ENCODE measurements at places on chromosomes 11 and 22. TPM values are rescaled to one million over a fixed set of nuclear protein-coding genes. Genes with fewer than 3 reads are reported as not detected.

DNA sequence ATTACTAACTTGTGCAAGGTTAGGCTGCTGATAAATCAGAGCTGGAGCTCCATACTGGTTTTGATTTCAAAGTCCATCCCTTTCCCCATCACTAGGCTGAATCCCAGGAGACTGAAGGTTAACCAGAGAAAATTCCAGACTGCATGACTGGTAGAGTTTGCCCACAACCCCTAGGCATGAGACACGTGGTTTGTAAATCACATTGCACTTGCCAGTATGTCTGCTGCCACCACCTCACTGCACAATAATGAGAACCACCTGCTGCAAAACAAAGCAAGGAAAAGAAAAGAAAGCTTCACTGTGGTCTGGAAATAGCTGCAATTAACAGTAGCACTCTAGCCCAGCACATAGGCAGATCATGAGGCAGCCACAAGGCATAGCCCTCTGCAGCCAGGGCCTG, 67.6 kb upstream of the NTM start:
- H3K27ac ChIP-seq = no peak overlapping the region
- peaks cover 12% of the 10 kb centered on the region for H3K36me3 ChIP-seq
- no peak for DNase-seq
- peaks cover 24% of the 10 kb centered on the region for H3K4me1 ChIP-seq
- H3K4me3 ChIP-seq = no peak overlapping the region
- no peaks in the 10 kb centered on the region for H3K27me3 ChIP-seq

DNA sequence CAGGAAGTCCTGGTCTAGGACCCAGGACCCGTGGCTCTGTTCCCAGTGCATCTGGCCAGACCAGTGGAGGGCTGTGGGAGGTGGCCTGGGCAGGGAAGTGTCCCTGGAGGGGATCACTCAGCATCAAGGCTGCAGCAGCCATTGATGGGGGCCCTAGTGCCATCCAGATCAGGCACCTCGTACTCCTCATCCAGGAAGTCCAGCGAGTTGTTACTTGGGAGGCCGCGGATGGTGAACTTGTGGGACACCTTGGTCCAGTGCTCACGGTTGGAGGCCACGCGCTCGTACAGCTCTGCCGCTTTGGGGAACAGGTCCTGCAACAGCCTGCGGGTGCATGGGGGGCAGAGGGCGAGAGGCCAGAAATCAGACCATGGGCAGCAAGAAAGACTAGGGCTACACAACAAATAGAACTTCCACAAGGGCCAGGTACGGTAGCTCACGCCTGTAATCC, 96.9 kb downstream of the PDE2A start:
- H3K27ac ChIP-seq = no peak overlapping the region
- no peak overlapping the region for H3K4me3 ChIP-seq
- no peaks in the 10 kb centered on the region for H3K36me3 ChIP-seq
- DNase-seq = no peak
- 0 out of 2 replicates have a peak, but pooled peaks cover 6% of the 10 kb centered on the region for H3K4me1 ChIP-seq

- H3K4me1 ChIP-seq = no peaks in the 10 kb centered on the region
- no peaks in the 10 kb centered on the region for H3K27me3 ChIP-seq
- peak; percentile 60 for DNase-seq
- H3K27ac ChIP-seq = no peak overlapping the region
- H3K4me3 ChIP-seq = no peak overlapping the region
- no peaks in the 10 kb centered on the region for H3K36me3 ChIP-seq
Measured at GRCh38 chr22:20226077-20226716, 41.9 kb downstream of the RTN4R start.

- H3K36me3 ChIP-seq = no peaks in the 10 kb centered on the region
- no peaks in the 10 kb centered on the region for H3K4me1 ChIP-seq
- H3K4me3 ChIP-seq = no peak overlapping the region
- no peaks in the 10 kb centered on the region for H3K27me3 ChIP-seq
Measured at GRCh38 chr11:15912825-15913224, 443.5 kb downstream of the SOX6 start.

- no peaks in the 10 kb centered on the region for H3K36me3 ChIP-seq
- DNase-seq = no peak
- H3K27me3 ChIP-seq = peaks cover 3% of the 10 kb centered on the region
- no peak overlapping the region for H3K27ac ChIP-seq
Measured at GRCh38 chr22:40638261-40638660, 1.7 kb upstream of the MRTFA start.

Gene CCDC73
- total RNA-seq = not detected

Data from GM23338 (cell line).